ENCODE measurements at places on chromosomes 3 and 15.

- no peak for DNase-seq
These were observed 413.7 kb downstream of the LPP start for GRCh38 chr3:188567478-188568195.

GRCh38 chr15:53588773-53589172 is 170.7 kb downstream of the WDR72 start:
- DNase-seq: no peak

- no peak for DNase-seq
These were observed 75.8 kb downstream of the RARB start for GRCh38 chr3:25503898-25504301.

DNA sequence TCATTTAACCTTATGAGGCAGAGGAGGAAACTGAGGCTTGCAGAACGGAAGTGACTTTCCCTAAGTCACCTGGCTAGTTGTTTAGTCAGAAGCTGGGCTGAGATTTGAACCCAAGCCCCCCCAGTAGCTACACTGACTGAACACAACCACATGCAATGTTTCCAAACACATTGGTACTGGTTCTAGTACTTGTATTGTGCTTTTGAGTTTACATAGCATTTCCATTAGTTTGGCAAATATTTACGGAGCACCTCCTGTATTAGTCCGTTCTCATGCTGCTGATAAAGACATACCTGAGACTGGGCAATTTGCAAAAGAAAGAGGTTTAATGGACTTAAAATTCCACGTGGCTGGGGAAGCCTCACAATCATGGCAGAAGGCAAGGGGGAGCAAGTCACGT is 56.3 kb upstream of the ITGA11 start:
- no peak for DNase-seq

DNA sequence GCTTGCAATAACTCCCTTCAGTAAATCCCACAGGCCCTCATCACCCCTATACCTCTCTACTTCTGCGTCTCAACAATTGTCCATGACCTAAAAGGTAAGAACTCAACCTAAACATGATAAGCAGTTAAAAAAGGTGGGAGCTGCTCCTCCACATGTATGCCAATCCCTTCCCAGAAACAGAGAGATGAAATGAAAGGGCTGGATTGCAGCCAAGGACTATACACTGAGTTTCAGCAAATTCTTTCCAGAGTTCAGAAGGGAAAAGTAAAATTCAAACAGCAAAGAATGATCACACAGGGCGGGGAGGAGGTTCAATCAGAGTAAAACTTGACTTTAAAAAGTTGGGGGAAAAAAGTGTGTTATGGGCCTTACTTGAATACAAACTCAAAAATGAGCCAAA is 27.5 kb downstream of the PLOD2 start:
- DNase-seq: no peak

DNA sequence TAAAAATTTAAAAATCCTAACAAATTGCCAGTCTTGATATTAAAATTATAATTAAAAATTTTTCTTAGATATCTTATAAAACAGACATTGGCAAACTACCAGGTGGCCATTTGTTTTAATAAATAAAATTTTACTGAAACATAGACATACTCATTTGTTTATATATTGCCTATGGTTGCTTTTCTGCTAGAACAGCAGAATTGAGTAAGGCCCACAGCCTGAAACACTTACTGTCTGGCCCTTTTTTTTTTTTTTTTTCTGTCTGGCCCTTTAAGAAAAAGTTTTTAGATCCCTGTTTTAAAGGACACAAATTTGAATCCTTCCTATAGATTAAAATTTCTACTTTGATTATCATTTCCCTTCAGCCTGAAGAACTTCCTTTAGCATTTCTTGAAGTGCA is 60.5 kb upstream of the CTDSPL2 start:
- no peak for DNase-seq
